ENCODE measurements at places on chromosomes 6 and 20.

DNA sequence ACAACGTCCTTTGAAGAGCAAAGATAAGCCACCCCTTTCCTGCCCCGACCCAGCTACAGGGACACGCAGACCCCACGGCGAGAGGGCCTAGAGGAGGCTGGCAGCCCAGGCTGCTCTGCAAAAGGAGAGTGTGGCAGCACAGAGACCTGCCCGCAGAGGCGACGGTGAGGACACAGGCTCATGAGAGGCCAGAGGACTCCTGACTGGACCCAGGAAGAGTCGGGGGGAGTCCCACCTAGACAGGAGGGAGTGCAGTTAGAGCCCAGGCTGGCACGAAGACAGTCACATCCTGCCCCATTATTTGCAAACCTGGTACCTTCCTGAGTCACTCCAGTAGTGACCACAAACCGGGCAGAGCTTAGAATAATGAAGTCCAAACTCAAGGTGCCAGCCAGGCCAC is 227.7 kb upstream of the CDH4 start:
- no peak for DNase-seq

DNA sequence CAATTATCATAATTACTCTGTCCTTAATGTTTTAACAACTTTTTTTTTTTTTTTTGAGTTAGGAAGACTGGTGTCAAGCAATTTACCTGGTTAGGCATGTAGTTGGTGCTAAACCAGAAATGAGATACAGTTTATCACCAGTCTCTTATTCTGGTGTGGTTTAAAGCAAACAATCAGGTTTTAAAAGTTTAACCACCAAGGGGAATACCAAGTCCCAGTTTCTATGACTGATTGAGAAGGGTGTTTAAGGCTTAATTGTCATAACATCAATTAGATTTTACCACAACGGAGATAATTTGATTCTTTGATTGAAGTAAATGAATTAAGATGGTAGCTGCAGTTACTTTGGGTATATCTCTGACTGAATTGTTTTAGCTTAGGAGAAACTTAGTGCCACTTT is 197.8 kb downstream of the TFAP2B start:
- no peak for DNase-seq

- no peak for DNase-seq
Measured at GRCh38 chr20:45857882-45858216, 435 bp downstream of the ZSWIM3 start.

- no peak for DNase-seq
Measured at GRCh38 chr6:163180874-163181541, 233.5 kb upstream of the QKI start.

GRCh38 chr6:52180787-52181558 is 5.2 kb upstream of the IL17A start:
- no peak for DNase-seq

GRCh38 chr6:39520916-39521315 is 198.4 kb upstream of the KCNK16 start:
- no peak for DNase-seq

DNA sequence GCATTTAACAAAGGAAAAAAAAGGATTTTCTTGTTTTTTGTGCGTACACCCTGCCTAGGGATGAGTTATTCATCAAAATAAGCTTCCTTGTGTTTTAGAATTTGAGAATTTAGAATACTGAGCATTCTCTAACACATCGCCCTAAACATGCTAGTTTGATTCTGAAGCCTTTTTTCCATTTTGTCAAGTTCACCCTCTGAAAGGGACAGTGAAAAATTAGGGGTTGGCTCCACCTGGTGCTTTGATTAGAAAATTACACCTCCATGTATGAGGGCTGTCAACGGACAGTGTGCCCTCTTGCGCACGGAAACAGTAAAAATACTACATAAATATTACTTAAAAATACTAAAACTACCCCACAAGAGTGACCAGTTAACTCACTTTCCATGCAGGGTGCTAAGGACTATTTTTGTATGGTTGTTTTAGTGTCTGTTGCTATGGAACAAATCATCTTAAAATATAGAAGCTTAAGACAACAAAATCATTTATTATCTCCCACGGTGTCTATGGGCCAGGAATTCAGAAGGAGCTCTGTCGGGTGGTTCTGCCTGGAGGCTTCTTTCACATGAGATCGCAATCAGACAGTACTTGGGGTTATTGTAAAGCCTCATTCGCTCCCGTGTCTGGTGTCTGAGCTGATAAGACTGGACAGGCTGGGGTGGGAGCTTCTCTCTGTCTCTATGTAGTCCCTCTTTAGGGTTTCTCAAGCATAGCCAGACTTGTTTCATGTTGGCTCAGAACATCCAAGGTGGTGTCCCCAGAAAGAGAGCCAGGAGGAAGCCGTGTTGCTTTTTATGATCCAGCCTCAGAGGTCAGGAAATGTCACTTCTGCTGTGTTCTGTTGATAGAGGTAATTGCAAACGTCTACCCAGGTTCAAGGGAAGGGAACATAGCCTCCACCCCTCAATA is 41.1 kb upstream of the TMEM170B start:
- DNase-seq = peak; percentile 11

DNA sequence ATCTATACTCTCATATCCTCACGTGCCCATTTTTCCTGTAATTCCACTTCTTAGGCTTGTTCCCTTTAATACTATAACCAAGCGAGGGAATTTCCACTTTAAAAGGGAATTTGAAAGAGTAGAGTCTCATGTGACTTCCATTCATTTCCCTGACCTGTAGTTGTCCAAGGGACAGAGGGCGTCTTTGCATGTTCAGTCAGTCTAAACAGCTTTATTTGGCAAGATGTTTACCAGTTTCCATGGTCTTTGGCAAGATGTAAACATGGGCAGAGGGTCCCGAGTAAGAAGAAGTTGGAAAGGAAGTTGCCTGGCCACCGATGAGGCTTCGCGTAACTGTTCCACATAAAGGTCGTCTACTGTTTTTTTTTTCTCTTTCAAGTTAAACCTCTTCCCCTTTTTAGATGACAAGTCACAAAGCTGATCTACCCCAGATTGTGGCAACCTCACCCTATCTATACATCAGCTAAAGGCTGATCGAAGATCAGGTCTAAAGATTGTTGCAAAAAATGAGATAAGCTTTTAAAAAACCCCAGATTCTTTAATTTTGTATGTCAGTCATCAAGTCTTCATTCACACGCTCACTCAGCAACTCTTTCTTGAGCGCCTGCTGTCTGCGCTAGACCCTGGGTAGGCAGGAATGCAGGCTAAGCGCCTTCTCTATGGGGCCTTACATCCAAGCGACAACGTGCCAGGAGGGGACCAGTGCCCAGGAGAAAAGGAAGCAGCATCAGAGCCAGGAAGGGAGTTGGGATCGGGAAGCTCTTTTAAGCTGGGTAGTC is 31.7 kb upstream of the CCR6 start:
- DNase-seq = no peak

DNA sequence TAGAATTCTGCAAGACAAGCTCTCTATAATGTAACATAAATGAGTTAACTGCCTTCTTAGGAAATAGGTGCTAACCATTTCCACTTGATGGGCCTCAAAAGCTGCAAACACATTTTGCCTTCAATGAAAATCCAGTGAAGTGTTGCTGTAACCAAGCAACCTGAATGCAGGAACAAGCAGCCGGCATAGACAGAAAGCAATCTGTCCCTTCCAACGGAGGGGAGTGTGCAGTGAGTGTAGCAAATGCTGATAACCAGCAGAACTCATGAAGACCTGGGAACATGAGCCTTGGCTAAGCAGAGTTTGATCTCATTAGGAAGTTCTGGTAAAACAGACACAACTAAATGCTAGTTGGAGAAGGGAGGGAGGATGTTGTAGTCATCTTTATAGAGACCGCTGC is 697.8 kb downstream of the KIF16B start:
- DNase-seq = peak; percentile 13

- no peak for DNase-seq
Measured at GRCh38 chr6:49570474-49571079, 20.1 kb downstream of the C6orf141 start.

GRCh38 chr6:11996751-11997150 is 15.4 kb upstream of the HIVEP1 start:
- no peak for DNase-seq

- DNase-seq = no peak
Measured at GRCh38 chr20:5825130-5825719, 75.0 kb downstream of the SHLD1 start.

DNA sequence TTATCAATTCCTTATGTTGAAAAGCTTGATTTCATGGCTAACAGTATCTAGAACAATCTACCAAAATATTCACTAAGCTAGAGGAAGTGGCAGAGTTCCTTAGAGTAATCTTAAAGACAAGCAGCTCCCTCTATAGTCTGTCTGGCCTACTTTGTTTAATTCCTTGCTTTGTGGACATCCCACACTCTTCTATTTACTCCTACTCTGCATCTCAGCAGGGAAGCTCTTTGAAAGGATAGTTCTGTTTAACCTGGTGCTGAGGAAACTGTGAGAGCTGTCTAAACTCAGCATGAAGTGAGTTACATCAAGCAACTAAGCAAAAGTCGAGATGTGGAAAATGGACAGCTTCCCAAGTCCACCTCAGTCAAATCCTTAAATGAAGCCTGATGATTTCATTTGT is 4.3 kb downstream of the REV3L start:
- DNase-seq = no peak
